NCI-H524 treated with DMSO at 0.1 percent for 48 hours (cell line): ENCODE measurements at places on chromosomes 7 and 10.

- no peak for DNase-seq
These were observed 38.3 kb downstream of the CFAP58 start for GRCh38 chr10:104391969-104392296.

DNA sequence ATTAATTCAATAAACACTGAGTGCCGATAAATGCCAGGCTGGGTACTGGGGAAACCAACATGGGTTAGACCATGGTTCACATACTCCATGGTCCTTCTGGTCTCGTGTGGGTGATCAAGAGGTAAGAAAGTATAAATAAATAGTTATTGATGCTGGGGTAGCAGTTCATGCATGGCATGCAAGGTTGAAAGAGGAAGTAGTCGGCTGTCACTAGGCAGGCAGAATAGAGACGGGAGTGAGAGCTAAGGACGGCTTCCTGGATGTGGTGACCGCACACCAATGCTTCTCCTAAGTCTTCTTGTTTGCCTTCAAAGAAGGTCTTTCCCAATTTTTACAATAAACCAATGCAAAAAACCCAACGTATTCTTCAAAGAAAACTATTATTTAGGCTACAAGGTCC, 208.6 kb downstream of the ADAM12 start:
- DNase-seq: no peak

GRCh38 chr10:13758312-13758711, 171.5 kb downstream of the PRPF18 start:
- DNase-seq: no peak

GRCh38 chr10:110513949-110514348, 16.2 kb downstream of the DUSP5 start:
- DNase-seq: no peak

DNA sequence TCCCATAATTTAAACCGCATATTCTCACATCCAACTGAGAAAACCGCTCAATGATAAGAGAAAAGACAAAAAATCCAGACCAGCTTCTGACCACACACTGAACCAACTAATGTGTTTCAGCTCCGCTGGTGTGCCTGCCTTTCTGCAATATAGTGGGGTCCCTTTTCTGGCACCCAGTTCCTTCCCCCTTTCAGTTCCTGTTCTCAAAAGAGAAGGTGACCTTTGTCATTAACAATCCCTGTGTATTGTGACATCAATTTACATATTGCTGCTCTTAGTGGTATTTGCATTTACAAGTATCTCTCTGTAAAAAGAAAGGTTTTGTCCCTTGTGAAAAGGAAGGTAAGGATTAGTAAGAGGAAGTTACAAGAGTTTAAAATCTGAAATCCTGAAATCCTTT, 1.4 kb downstream of the PPP1R17 start:
- DNase-seq: no peak

DNA sequence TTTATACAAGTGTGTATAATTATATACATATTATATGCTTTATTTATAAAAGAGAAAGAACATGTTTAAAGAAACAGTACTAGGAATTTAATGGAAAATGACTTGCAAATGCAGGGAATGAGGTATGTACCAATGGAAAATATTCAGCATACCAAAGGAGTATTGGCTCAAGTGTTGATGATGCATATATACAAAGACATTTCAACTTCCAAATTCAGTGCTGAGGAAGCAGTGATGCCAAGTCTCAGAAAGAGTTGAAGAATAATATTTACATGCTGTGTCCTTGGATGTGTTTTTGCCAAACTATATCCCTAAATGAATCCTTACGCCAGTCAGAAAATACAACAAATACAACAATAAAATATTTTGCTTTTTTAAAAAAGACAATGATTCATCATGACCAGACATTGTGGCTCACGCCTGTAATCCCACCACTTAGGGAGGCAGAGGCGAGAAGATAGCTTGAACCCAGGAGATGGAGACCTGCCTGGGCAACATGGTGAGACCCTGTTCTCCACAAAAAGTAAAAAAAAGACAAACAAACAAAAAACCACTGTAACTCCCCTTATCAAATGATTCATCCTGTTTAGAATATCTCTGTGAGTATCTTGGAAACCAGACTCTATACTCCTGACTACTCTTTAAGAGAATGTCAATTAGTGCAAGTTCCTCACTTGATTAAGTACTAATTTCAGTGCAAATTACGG, 157.2 kb downstream of the CHRM2 start:
- no peak for DNase-seq

GRCh38 chr10:23204773-23205172, 12.7 kb downstream of the PTF1A start:
- DNase-seq: no peak

DNA sequence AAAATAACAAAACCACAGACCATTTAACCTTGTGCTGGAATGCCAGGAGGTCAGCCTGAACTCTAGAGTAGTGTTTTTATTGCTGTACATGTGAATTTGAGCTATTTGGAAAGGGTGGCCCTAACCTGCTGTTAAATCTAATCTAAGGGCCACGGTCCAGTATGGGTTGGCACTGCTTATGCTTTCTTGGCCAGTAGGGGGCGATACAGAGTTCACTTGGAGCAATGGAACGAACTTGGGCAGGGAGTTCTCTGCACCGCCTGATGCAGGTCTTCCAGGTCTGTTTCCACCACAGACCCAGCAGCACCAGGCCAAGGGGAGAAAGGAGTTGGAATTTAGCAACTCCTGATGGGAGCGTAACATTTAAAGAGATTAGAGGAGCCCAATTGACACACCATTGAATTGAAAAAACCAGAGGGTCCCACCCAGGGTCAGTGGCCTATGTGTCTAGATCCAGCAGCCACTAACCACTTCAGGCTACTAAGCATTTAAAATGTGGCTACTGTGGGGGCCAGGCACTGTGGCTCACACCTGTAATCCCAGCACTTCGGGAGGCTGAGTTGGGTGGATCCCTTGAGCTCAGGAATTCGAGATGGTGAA, 75.7 kb upstream of the EFCAB10 start:
- no peak for DNase-seq

- no peak for DNase-seq
These were observed 49.6 kb downstream of the CYCS start for GRCh38 chr7:25075459-25075858.

DNA sequence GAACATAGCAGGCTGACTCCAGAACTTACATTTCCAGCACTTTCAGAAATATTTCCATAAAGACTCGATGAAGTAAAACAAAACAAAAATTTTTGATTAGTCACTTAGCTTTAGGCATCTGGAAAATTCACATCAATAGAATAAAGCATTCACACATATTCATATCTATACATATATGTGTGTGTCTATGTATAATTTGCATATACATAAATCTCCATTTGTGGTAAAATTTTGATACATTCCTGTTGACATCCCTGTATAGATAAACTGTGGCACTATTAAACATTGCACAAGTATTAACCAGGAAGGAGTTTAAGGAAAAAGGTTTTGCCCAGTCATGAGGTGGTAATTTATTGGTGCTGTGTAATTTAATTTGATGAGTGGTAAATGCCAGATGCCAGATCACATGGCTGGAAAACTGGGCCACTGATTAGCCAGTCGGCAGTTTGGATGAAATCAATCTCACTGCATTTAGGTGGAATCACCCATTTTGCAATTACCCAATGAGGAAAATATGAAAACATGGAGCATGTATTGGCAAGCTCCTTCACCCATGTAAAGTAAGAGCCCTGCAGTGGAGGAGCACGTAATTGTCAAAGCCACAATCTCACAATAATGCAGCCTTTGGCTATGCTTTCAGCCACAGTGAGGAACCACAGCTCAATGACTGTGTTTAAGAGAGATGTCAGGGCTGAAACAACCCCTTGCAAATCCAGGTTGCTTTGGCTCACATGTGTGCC, 294.6 kb downstream of the RNLS start:
- DNase-seq: no peak

DNA sequence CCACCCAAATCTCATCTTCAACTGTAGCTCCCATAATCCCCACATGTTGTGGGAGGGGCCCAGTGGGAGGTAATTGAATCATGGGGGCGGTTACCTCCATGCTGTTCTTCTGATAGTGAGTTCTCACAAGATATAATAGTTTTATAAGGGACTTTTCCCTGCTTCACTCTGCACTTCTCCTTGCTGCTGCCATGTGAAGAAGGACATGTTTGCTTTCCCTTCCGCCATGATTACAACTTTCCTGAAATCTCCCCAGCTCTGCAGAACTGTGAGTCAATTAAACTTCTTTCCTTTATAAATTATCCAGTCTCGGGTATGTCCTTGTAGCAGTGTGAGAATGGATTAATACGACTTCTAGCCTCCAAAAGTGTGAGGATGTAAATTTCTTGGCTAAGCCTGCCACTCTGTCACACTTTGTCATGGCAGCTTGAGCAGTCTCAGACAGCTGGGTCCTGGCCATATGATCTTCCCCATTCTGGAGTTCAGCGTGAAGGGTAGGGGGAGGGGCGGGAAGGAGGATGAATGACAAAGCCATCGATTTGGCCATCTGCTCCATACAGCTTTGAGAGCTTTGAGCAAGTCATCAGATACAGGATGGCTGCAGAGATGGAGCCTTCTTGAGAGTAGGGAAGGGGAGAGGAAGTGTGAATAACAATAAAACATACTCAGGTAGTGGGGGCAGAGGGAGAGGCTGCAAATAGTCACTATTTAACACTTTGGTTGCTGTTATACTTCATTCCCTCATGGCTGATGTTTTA, 19.1 kb upstream of the INPP5F start:
- DNase-seq: peak; percentile 69

DNA sequence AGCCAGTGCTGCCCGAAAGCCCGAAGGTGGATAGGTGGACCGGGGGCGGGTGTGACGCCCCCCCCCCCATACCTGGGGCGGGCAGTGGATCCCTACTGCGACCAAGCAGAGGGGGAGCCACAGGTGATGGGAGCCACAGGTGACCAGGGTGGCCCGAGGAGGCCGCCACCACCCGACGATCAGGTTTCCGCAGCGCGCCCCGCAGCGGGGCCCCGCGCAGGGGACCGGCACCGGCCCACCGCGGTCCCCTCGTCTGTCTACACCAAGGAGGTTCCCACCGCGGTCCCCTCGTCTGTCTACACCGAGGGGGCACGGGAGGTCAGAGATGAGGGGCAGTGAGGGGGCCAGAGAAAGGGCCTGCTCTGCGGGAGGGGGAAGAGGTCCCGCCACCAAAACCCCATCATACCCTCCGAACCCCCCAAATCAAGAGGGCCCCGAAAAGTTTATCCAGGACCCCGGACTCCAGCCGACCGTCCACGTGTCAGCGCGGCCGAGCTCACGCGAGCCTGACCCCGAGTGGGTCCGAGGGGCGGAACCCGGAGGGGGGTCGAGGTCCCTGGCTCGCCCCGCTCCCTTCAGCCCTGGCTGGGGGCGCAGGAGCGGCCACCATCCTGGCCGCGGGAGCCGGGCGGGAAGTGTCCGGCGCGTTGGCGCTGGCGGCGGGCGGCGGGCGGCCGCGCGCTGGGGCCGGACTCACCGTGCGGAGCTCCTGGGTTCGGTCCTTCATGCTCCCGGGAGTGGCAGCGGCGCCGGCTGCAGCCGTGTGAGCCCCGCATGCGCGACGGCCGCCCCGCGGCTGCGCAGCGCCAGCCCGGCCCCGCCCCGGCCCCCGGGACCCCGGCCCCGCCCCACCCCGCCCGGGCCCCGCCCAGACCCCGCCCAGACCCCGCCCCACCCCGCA, at the start of gene STX1A:
STX1A (minus strand) TSS at position 765 of the 901 bp plus-strand sequence; CDS start at position 727, 38 bp downstream.
- no peak for DNase-seq

GRCh38 chr7:45679516-45679915, 105.3 kb downstream of the ADCY1 start:
- DNase-seq: no peak

- peak; percentile 72 for DNase-seq
These were observed 39.4 kb upstream of the ATOH7 start for GRCh38 chr10:68271196-68271882.

- no peak for DNase-seq
These were observed 52.4 kb downstream of the PARP12 start for GRCh38 chr7:140010194-140010895.

DNA sequence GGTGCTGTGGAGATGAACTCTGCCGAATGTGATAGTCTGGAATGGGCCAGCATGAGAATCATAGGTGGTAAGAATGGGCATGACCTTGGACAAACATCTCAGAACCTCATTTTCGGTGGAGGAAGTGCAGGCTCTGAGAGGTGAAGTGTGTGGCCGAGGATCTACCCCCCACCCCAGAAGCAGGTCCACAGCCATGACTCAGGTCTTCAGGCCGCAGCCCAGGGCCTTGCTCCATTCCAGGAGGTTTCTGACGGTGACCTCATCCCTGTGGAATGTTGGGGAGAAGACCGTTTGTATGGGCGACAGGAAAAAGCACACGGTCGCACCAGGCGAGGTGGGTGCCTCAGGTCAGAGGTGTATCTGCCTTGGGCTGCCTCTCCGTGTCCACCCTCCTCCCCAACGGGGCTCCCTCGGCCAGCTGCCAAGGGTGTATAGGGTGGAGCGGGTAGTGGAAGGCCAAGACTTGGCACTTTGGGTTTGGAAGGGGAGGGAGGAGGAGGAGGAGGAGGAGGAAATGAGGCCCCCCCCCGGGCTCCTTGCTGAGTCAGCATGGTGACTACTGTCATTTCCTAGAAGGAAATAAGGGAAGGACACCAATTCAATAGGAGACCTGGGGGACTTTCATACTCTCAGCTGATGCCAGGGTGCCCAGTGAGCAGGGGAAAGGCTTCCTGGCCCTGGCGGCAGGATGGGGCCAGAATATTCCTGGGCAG, 168.0 kb upstream of the RHEB start:
- no peak for DNase-seq

DNA sequence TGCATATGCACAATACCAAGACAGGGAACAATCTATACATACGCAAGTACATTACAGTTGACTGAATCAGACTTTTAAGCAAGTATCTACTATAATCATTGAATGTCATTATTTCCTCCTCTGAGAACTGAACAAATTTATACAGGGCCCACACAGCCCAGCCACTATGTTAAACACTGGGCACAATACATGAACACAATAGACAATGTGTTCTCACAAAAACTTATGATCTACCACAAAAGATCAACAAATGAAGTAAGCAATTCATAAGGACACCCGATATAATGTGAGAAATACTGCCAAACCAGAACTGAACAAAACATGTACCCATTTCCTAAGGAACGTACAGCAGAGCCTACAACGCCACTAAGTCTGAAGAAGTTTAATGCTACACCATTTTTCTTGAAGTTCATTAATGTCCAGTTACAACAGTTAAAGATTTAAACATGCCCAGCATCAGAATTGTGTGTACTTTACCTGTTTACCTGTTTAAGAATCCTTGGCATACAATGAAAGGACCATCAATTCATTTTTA, 31.5 kb downstream of the SHTN1 start:
- no peak for DNase-seq

DNA sequence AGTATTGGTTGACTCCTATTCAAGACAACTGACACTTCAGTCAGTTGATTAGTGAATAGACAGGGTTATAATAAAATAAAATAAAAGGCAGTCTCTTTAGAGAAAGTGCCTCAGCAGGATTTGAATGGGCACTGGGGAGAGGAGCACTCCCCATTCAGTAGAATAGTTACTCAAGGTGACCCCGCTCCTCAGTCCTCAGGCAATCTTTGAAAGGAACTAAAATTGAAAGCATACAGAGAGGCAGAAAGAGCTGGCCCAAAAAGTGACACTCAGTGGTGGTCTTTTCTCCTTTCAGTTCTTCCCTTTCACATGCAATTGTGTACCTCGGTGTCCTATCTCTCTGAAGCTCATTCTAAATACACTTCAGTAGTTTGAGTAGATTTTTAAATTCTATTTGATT, 47.4 kb upstream of the MACC1 start:
- no peak for DNase-seq
